Activated T-helper 2 cell treated with anti-CD3 and anti-CD28 coated beads, Interferon-gamma antibody, Interleukin-2, Interleukin-4, amounts not matched to agents 10 μg/mL and 5 μg/mL and 100 μg/mL, durations not matched to agents 14 hours and 24 hours and 36 hours (primary cell): ENCODE measurements at places on chromosomes 4 and X. TPM values are rescaled to one million over a fixed set of nuclear protein-coding genes. Genes with fewer than 3 reads are reported as not detected.
A peak's percentile ranks its signal among the peaks of the same experiment; 100 is the strongest.

- peak overlapping the region; percentile 97 for H3K27ac ChIP-seq
- H3K4me3 ChIP-seq, result peak overlapping the region; percentile 57
- H3K36me3 ChIP-seq, result peaks cover 67% of the 10 kb centered on the region
- peaks cover 54% of the 10 kb centered on the region for H3K4me1 ChIP-seq
Observed at GRCh38 chr4:145808021-145808650, 128.2 kb downstream of the C4orf51 start.

GRCh38 chr4:4780729-4781244 lies 78.7 kb upstream of the MSX1 start:
- no peaks in the 10 kb centered on the region for H3K4me1 ChIP-seq
- H3K4me3 ChIP-seq, result no peak overlapping the region
- H3K36me3 ChIP-seq, result no peaks in the 10 kb centered on the region
- DNase-seq, result no peak
- no peak overlapping the region for H3K27ac ChIP-seq

Gene FGG
- not detected in 2 replicates for total RNA-seq

GRCh38 chr4:38495446-38495845 lies 168.6 kb upstream of the KLF3 start:
- H3K27ac ChIP-seq, result no peak overlapping the region
- no peak for DNase-seq
- H3K36me3 ChIP-seq, result no peaks in the 10 kb centered on the region
- peaks cover 10% of the 10 kb centered on the region for H3K27me3 ChIP-seq
- no peak overlapping the region for H3K4me3 ChIP-seq

GRCh38 chr4:30716681-30717207 lies 3.4 kb upstream of the PCDH7 start:
- H3K4me3 ChIP-seq, result peak overlapping the region; percentile 65
- peaks cover 43% of the 10 kb centered on the region for H3K27me3 ChIP-seq
- no peak for DNase-seq

Gene GAGE12E
- not detected in 2 replicates for total RNA-seq

DNA sequence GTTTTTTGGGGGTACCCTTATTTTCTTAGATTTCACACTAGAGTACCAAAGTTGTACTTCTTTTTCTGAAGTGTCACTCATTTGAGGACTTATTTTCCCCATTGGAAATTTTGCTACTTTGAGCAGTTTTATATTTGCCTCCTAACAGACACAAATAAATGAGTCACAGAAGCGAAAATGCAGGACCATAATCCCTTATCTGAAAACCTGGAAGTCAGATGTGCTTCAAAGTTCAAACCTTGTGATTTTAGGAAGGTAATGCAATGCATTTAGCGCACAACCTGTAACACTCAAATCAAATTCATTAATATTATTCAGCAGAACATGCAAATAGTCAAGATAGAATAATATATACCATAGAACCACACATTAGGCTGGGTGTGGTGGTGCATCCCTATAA lies 6.9 kb downstream of the RELL1 start:
- peaks cover 56% of the 10 kb centered on the region for H3K36me3 ChIP-seq
- no peaks in the 10 kb centered on the region for H3K27me3 ChIP-seq
- peaks cover 54% of the 10 kb centered on the region for H3K4me1 ChIP-seq
- H3K4me3 ChIP-seq, result no peak overlapping the region
- no peak overlapping the region for H3K27ac ChIP-seq
- DNase-seq, result no peak

Gene ARX
- total RNA-seq, result not detected in 2 replicates

Gene WAS
- total RNA-seq, result 117 and 120 TPM in 2 replicates

Gene FTSJ1
- total RNA-seq, result 84.6 and 89.8 TPM in 2 replicates

Gene GPR173
- total RNA-seq, result not detected in 2 replicates

DNA sequence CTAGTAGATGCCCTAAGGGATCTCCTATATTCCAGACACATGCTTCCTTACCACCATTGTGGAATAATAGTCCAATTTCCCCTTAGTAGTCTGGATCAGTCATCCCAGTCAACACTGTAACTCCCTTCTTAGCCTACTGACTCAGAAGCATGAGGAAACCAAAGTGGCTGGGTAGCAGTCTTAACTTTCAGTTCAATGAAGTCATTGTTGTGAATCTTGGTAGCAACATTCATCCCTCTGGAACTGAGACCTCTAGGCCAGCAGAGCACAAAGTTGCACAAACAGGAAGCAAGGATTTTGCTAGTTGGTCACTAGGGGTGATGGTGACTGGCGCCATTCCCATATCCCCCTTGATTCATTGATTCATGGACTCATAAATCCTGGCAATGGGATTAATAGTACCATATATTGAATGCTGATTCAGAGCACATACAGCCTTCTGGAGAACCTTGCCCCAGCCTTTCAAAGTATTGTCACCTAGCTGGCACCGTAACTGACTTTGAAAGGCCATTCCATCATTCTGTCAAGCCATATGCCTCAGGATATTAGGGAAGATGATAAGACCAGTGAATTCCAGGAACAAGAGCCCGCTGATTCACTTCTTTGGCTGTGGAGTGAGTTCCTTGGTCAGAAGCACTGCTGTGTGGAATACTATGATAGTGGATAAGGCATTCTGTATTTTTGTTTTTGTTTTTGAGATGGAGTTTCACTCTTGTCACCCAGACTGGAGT lies 19.7 kb upstream of the GPAT3 start:
- H3K36me3 ChIP-seq, result no peaks in the 10 kb centered on the region
- H3K27me3 ChIP-seq, result peaks cover 4% of the 10 kb centered on the region
- no peaks in the 10 kb centered on the region for H3K4me1 ChIP-seq
- no peak for DNase-seq
- H3K27ac ChIP-seq, result no peak overlapping the region
